ENCODE measurements at places on chromosomes 1 and 21. TPM values are rescaled to one million over a fixed set of nuclear protein-coding genes. Genes with fewer than 3 reads are reported as not detected.

DNA sequence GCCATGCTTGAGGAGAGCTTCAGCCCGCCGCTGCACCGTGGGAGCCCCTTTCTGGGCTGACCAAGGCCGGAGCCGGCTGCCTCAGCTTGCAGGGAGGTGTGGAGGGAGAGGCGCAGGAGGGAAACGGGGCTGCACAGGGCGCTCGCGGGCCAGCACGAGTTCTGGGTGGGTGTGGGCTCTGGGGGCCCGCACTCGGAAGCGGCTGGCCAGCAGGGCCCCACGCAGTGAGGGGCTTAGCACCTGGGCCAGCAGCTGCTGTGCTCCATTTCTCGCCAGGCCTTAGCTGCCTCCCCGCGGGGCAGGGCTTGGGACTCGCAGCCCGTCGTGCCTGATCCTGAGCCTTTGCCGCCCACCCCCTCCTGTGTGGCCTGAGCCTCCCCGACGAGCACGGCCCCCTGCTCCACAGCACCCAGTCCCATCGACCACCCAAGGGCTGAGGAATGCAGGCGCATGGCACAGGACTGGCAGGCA lies 1554.0 kb downstream of the KCNT2 start:
- DNase-seq = no peak

Gene CD48
- not detected for total RNA-seq

Gene KRTAP13-2
- total RNA-seq = not detected

Gene FCRL5
- not detected for total RNA-seq

DNA sequence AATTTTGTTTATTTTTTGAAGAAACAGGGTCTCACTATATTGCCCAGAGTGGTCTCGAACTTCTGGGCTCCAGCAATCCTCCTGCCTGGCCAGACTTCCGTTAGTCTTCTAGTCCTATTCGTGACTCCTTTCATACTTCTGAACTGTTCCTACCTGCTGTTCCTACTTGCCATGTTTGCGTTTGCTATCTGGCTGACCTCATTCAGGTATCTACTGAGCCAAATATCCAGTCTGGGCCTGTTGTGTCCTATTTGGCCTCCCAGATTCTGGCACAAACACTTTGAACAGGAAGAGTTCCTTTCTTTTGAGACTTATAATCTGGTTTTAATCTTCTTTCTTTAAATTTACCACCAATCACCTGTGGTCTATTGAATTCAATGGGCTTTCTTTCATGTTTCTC lies 6.9 kb upstream of the NR1I3 start:
- DNase-seq = no peak

Gene CCDC185
- not detected for total RNA-seq

GRCh38 chr21:43027846-43028731 lies 47.5 kb downstream of the CBS start:
- DNase-seq = no peak
